ENCODE measurements at places on chromosomes 6 and 20.
A peak's percentile ranks its signal among the peaks of the same experiment; 100 is the strongest.

- DNase-seq, result no peak
Observed at GRCh38 chr20:47392015-47392720, 35.7 kb upstream of the ZMYND8 start.

DNA sequence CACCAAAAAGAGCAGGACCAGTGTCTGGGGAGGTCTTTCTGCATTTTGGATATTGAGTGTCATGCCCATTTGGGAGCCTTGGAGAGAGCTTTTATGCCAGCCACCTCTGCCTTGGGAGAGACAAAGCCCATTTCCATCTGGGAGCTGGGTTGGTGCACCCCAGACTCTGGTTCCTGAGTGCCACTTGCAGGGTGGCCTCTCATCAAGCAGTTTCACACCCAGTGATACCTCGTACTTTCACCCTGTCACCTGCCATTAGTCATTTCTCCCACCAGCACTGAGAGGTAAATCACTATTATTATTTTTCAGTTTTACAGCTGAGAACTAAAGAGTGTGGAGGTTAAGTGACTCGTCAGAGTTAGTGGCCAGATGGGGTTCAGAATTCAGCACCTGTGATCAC, 94.7 kb downstream of the PTPRT start:
- no peak for DNase-seq

- no peak for DNase-seq
Observed at GRCh38 chr20:21719592-21720214, 14.2 kb downstream of the PAX1 start.

GRCh38 chr6:145090801-145091585, 644.3 kb downstream of the EPM2A start:
- no peak for DNase-seq

GRCh38 chr6:55758156-55758937, 117.0 kb downstream of the BMP5 start:
- DNase-seq, result no peak

- DNase-seq, result no peak
Observed at GRCh38 chr20:44460795-44461141, 14.9 kb upstream of the TTPAL start.

GRCh38 chr20:40962733-40963504, 65.7 kb upstream of the TOP1 start:
- peak; percentile 60 for DNase-seq

DNA sequence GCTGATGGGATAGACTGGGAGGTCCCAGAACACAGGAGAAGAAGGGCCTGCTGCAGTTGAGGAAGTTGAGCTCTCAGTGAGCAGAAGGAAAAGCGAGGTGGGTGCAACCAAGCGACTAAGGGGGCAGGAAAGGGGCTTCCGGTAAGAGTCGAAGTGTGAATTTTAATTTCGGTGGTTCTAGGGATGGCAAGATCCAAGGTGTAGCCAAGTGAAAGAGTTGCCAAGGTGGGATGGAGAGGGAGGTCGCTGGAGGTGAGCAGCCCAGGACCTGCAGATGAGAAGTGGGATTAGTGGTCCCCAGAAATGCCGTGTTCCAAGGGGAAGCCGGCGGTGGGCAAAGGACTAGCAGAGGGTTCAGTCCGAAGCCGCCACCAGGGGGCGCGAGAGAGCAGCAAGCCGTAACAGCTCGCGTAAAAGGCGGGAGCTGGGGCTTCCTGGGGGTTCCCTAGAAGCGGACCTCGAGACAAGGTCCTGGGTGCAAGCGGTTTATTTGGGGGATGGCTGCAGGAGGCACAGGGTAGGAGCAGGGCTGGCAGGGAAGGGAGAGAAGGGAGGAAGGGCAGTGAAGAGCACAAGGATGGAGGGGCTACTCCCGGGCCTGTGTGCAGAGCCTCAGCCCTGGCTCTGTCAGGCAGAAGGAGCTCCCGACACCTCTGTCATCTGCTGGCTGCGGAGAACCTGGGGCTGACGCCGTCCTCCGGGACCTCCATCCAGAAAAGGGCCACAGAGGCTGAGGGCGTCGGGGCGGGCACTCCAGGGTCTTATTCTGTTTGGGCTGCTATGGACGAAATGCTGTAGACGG, 103.6 kb downstream of the PAX1 start:
- DNase-seq, result no peak

Measured in activated T-helper 1 cell treated with Interleukin-2 at 50 U/mL for 16 hours (primary cell).